Urinary bladder (tissue), 4 donors: ENCODE measurements at places on chromosomes 1 and 21.

DNA sequence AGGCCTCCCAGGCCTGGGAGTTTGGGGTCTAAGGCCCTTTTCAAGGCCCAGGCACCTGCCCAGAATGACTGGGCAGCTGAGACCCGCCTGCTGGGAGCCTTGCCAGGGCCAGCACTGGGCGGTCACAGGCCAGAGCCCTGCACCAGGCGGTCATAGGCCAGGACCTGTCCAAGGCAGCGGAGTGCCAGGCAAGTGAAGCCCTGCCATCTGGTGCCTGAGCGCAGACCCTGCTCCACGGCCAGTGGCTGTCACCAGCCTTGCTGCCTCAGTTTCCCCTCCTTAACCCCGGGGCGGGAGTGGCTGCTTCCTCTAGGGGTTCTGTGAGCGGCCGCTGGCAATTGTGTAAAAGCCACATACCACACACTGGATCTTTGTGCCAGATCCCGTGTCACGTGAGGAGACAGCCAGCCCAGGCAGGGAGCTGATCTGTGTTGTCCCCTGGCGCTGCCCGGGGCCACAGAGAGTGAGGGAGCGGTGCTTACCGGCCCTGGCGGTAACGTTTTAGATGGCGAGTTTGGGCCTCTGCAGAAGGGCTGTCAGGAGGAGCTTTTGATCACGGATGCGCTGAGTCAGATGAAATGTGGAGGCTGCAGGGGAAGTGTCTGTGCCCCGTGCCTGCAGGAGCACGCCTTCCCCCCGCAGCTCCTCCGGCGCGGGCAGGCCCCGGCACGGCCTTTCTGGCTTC lies 4.6 kb downstream of the COL18A1 start:
- no peak for DNase-seq

- peak; percentile 45 for DNase-seq
Measured at GRCh38 chr1:115727706-115728249, 40.7 kb downstream of the CASQ2 start.

GRCh38 chr1:238252033-238252802 lies 361.5 kb upstream of the ZP4 start:
- DNase-seq: peak; percentile 1

- no peak for DNase-seq
Measured at GRCh38 chr1:17184161-17184665, 20.7 kb upstream of the PADI1 start.

DNA sequence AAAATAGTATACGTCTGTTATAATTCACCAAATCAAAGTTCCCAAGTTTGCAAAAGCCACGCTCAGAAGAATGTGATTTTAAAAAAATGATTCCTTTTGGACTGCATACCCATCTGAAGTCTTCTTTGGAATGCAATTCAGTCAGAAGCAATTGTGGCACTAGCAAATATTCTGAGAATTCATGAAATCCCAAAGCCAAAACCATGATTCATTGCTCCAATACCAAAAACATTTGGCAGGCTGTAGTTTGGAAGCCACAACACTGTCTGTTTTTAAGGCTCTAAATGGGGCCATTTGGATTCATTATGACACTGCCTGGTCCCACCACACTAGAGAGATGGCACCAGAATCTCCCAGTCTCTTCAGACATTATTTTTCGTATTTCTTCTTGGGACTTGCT lies 21.8 kb upstream of the LRRC53 start:
- no peak for DNase-seq

DNA sequence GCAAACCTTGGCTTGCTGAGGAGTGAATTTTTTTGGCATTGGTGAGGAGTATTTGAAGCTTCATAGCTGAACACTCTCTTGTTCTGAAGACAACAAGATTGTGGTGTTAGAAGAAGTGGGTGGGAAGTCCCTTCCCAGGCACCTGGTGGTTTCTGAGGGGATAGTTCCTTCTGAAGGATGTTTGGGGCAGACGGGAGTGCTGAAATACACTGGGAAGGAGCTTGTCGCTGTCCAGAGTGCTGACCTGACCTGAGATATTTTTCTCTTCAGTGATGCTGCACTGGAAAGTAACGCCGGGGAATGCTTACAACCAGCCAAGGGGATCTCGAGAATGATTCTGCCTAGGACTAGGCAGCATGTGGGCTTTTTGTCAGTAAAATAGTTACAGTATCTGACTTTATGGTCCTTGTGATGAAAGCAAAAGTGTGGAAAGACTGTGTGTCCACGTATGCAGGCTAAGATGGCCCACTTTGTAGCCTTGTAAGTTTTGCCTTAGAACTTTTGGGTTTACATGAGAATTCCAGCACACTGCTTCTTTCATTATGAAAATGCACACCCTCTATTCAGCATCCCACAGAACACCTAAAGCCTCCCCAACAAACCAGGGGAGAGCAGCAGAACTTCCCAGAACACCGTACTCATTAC lies 33.1 kb upstream of the NFASC start:
- DNase-seq: no peak

DNA sequence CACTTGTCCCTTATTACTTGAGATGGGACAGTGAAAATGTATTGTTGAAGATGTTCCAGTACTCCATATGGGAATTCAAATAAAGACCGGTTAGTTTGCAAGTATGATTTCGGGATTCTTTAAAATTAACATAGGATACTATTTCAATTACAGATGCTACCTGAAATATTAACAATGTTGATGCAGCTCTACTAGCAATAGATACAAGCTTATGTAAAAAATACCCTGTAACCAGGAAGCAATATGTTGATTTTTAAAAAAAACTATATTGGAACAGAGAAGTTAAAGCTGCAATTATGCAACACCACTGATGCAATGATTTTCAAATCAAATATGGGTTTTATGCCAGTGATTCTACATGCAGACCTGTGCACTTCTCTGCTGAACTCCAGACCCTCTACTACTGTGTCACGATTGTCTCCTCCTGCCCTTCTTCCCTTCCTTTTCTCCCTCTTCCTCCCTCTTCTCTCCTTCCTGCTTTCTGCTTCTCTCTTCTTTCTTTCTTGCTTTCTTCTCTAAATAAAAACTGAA lies 179.2 kb downstream of the ATP6V1G3 start:
- DNase-seq: no peak

DNA sequence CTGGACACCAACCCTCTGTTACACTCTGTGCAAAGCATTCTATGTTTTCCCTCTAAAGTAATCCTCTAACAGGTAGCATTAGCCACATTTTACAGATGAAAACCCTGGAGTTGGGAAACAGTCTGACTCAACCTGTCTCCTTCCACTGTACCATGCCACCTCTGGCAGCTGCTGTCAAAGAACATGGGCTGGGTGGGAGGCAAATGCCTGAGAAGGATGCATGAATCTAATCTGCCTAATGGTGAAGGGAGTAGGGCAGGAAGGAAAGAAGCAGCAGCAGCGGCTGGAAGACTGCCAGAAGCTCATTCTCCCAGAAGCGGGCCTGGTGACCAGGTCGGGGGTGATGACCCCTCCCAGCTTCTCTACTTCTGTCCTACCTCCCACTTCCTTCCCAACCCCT lies 21.7 kb downstream of the LRRC71 start:
- no peak for DNase-seq

DNA sequence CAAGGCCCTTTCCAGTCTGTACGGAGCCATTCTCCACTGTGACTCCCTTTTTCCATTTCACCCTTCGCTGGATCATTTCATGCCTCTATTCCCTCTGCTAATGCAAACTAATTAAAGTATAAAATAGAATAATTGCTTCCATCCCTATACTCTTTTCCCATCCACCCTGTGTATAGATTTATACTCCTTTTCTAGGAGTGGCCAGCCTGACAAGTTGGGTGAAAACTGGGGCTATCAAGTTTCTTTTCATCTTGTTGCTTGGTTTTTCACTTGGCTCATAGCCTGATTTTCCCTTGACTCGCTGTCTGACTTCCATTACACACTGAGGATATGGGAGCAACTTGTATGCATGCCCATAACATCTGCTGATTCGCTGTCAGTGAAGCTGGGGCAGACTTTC lies 107.0 kb downstream of the PLXNA2 start:
- DNase-seq: no peak

DNA sequence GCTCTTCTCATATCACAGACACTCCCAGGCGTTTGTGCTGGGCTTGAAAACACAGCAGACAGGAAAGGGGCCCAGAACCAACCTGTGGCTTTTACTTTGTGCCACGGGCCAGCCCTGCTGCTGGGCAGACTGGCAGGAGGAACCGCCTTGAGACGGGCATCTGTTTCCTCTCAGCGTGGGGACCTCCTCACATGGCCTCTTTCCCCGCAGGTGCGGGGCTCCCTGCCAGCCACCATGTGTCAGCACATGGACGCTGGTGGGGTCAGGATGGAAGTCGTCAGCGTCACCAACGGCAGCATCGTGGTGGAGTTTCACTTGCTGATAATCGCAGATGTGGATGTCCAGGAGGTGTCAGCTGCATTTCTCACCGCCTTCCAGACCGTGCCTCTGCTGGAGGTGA lies 47.8 kb downstream of the UMODL1 start:
- DNase-seq: no peak

DNA sequence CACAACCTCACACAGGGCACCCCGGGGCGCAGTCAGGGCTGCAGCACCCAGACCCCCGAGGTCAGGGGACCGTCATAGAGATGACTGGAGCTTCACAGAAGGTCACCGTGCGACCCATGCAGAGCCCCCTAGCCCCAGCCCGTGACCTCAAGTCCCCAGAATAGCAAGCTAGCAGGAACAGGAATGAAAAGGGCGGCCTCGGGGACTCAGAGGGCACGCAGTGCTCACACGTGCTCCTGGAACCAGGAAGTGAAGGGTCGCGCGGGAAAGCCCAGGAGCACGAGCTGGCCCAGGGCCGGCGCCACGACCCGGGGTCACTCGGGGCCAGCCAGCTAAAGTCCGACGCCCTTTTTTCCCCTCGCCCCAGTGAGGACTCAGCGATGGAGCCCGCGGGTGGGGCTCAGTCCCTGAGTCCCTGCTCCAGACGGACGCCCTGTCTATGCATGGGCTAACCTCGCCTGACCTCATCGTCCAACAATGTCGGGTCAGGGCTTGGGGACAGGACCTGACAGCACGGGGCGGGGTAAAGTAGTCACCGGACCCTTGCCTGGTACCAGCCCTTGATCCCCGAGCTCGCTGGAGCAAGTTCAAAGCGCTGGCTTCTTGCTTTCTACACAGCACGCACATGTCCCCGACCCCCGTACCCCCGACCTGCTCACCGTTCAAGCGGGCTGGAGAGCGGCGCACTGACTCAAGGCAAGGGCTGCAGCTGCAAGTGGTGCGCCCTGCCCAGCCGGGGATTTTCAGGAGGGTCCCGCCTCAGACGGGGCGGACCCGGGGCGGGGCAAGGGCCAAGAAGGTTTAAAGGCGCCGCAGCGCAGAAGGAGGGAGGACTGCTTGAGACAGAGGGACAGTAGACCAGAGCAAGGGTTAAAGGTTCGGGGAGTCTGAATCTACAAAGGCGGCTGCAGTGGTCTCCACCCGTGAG lies at the start of gene TAGLN2:
TAGLN2 (minus strand) TSS at position 717 of the 928 bp plus-strand sequence. CDS start 4,998 bp downstream, outside the sequence.
- peak; percentile 78 for DNase-seq

- DNase-seq: no peak
Measured at GRCh38 chr1:116560704-116561490, 9.9 kb downstream of the CD58 start.
